ENCODE measurements at places on chromosomes 4 and X. TPM values are rescaled to one million over a fixed set of nuclear protein-coding genes. Genes with fewer than 3 reads are reported as not detected.

Gene S100P
- 5.3 TPM for total RNA-seq

Gene XAGE2
- not detected for total RNA-seq

Gene IL13RA1
- total RNA-seq, result 0.04 TPM

DNA sequence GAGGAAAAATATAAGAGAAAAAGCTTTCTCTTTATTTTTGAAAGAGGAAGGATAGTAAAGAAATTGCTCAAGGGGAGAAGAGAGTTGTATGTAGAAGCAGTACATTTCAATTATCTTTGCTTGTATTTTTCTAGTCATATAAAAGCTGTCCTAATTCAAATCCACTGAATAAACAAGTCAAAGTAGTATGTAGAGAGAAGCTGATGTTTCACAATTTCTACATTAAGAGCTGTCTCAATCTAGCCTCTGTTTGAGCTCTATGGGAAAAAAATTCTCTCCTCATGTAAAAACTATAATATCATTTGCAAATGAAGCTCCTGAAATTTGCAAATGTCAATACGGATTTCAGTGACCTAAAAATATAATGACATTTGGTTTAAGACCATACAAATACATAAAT, 52.6 kb downstream of the CHM start:
- no peak for DNase-seq
- peaks cover 4% of the 10 kb centered on the region for H3K36me3 ChIP-seq
- peaks cover 6% of the 10 kb centered on the region for H3K4me1 ChIP-seq
- no peak overlapping the region for H3K4me3 ChIP-seq
- H3K27ac ChIP-seq, result no peak overlapping the region
- H3K27me3 ChIP-seq, result no peaks in the 10 kb centered on the region

DNA sequence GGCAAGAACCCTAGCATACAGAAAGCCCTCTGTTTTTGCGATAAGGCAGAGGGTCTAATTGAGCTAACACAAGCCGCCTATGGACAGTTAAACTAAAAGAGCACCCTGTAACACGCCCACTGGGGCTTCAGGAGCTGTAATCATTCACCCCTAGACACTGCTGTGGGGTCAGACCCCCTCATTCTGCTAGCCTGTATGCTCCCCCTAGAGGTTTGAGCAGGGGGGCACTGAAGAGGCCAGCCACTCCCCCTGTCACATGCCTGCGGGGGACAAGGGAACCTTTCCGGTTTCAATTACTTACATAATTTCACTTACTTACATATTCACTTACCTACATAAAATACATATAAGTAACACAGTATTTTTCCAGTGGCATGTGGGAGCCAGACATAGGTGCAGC, 469.5 kb upstream of the FAM241A start:
- H3K4me1 ChIP-seq, result no peaks in the 10 kb centered on the region
- no peaks in the 10 kb centered on the region for H3K36me3 ChIP-seq
- no peak overlapping the region for H3K4me3 ChIP-seq
- no peaks in the 10 kb centered on the region for H3K27me3 ChIP-seq

GRCh38 chr4:20639346-20639745, 60.9 kb upstream of the PACRGL start:
- H3K4me3 ChIP-seq, result no peak overlapping the region
- no peak overlapping the region for H3K27ac ChIP-seq
- no peaks in the 10 kb centered on the region for H3K36me3 ChIP-seq
- peaks cover 4% of the 10 kb centered on the region for H3K27me3 ChIP-seq
- no peak for DNase-seq
- no peaks in the 10 kb centered on the region for H3K4me1 ChIP-seq

Gene SLC25A31
- not detected for total RNA-seq

GRCh38 chr4:27843776-27844175, 983.1 kb downstream of the STIM2 start:
- no peaks in the 10 kb centered on the region for H3K36me3 ChIP-seq
- DNase-seq, result no peak
- no peaks in the 10 kb centered on the region for H3K4me1 ChIP-seq
- H3K27ac ChIP-seq, result no peak overlapping the region
- H3K27me3 ChIP-seq, result no peaks in the 10 kb centered on the region

- H3K36me3 ChIP-seq, result no peaks in the 10 kb centered on the region
- H3K4me3 ChIP-seq, result no peak overlapping the region
- H3K27ac ChIP-seq, result no peak overlapping the region
- no peaks in the 10 kb centered on the region for H3K4me1 ChIP-seq
These were observed 6.5 kb upstream of the GLRA3 start for GRCh38 chr4:174835536-174835935.

Gene EXOC1L
- total RNA-seq, result not detected

GRCh38 chr4:113445286-113445685, 316.3 kb downstream of the CAMK2D start:
- DNase-seq, result no peak
- H3K27me3 ChIP-seq, result no peaks in the 10 kb centered on the region
- no peaks in the 10 kb centered on the region for H3K36me3 ChIP-seq
- H3K4me3 ChIP-seq, result no peak overlapping the region
- peaks cover 8% of the 10 kb centered on the region for H3K4me1 ChIP-seq
- H3K27ac ChIP-seq, result no peak overlapping the region

DNA sequence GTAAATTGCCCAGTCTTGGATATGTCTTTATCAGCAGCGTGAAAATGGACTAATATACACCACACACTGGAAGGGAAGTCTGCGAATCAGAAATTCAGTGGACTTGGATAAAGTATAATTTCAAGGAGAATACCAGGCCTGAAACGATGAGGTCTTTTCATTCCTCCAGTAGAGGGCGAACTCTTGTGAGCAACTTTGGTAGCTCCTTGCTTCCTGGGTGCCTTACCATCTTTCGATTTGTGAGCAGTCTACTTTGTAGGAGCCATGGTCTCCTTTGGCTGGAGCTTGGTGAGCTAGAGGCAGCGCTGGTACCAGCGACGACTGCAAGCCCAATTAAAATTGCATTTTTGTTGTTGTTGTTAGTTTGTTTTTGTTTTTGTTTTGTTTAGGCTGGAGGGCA, 791.9 kb downstream of the FAT4 start:
- no peaks in the 10 kb centered on the region for H3K27me3 ChIP-seq
- H3K27ac ChIP-seq, result no peak overlapping the region
- H3K4me1 ChIP-seq, result no peaks in the 10 kb centered on the region
- no peak for DNase-seq
- H3K4me3 ChIP-seq, result no peak overlapping the region

Gene PAGE2B
- not detected for total RNA-seq
